ENCODE measurements at places on chromosomes 5 and 9.

DNA sequence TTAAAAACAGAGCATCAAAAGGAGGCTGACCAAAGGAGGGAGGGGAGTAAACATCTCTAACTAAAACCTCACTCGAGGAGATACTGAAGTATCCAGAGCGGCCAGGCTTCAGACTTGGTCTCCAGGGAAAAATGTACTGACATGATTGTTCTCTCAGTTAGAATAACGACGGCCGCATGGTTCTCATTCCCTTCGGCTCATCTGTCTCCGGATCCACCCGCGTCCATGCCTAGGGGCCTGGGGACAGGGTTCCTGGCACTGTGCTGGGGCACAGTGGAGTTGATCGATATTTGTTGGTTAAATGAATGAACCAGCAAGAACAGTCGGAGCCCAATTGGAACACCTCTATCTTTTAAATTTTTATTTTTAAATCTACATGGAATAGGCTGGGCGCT lies 167.1 kb upstream of the PHYKPL start:
- no peak for DNase-seq

GRCh38 chr9:114153761-114154599 lies 1.4 kb upstream of the COL27A1 start:
- no peak for DNase-seq

DNA sequence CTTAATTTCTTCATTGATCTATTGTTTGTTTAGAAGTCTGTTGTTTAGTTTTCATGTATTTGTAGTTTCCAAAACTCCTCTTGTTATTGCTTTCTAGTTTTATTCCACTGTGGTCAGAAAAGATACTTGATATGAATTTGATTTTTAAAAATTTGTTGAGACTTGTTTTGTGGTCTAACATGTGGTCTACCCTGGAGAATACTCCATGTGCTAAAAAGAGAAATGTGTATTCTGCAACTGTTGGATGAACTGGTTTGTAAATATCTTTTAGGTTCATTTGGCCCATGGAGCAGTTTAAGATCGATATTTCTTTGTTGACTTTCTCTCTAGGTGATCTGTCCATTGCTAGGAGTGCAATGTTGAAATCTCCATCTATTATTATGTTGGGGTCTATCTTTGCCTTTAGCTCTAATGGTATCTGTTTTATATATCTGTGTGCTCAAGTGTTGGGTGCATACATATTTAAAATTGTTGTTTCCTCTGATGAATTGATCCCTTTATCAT lies 150.6 kb upstream of the ATP10B start:
- DNase-seq: no peak

DNA sequence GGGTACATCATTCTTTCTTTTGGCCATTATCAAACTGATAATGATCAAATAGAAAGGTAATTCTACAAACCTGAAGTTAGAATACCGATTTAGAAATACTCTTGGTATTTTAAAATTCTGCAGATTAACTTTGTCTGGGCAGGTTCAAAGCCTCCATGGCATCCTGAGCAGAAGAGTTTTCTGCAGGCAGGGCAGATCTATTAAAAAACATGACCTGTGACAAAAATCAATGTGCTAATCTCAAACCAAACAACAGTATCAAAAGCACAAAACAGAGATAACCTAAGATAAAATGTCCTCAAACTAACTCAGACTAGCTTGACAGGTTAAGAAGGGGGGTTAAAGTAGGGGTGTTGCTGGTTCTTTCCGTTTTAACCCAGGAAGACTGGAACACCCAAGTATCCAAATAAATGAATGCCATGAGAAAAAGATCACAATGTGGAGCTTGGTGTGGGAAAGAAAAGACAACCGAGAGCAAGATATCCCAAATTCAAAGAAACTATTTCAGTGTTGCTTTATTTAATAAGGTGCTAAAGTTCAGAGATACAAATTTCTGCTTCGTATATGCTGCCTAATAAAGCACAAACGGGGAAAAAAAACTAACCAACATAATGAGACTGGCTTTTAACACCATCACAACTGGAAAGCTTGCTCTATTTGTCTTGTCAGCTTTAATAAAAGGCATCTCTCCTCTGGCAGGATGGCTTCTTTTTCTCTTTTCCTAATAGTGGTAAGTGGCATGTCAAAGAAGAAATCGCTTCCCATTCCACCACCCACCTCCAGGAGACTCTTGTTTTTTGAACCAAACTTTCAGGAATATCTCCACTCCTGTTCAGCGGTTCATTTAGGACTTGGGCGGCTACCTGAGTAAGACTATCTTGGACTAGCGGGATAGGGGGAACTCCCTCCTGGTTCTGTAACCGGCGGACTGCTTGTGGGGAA lies 2.3 kb downstream of the EFNA5 start:
- no peak for DNase-seq

DNA sequence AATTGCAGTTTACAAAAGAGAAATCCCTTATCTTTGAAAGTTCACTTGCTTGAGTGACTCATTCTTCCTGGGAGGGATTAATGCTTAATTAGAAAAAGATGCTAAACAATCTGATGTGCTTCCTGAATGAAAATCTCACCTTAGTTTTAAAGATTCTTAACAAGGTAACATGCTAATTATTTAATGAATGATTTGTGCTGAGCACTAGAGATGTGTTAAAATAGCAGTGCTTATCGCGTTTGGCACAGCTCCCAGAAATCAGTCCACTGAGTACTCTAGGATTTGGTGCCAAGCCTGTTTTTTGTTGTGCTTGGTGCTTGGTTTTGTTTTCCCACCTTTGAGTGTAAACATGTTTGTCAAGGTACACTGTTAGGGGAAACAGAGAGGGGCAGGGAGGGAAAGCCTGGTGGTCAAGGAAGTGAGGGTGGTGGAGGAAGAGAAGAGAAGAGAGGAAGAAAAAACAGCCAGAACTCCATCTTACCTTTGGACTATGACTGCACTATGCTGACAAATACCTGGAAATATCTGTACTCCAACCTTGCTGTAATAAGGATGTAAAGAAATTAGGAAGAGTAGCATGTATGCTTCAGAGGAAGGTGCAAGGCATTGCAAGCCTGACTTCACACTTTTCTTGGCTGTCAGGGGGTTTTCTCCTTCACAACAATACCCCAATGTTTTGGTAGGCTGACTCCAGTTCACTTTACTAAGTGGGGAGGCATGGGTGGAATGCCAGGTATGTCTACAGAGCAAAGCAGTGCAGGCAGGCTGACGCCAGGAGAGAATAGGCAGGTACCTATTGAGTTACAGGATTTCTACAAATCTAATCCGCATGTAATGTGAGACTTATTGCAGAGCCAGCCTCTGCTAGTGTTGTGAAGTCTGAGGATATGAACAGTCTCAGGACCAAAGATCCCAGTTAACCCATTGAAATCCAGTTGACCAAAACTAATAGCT lies 157.2 kb upstream of the ISL1 start:
- no peak for DNase-seq

GRCh38 chr5:139975306-139975705 lies 67.8 kb downstream of the NRG2 start:
- no peak for DNase-seq

- DNase-seq: no peak
Observed at GRCh38 chr9:137234055-137234697, 3.5 kb downstream of the SLC34A3 start.

- DNase-seq: no peak
Observed at GRCh38 chr5:173065155-173065554, 9.0 kb downstream of the CREBRF start.

- DNase-seq: no peak
Observed at GRCh38 chr9:89352451-89352850, 34.2 kb downstream of the SECISBP2 start.

- DNase-seq: no peak
Observed at GRCh38 chr9:98006127-98006796, 23.1 kb downstream of the ANP32B start.

GRCh38 chr9:120630333-120630732 lies 50.4 kb upstream of the CDK5RAP2 start:
- no peak for DNase-seq

DNA sequence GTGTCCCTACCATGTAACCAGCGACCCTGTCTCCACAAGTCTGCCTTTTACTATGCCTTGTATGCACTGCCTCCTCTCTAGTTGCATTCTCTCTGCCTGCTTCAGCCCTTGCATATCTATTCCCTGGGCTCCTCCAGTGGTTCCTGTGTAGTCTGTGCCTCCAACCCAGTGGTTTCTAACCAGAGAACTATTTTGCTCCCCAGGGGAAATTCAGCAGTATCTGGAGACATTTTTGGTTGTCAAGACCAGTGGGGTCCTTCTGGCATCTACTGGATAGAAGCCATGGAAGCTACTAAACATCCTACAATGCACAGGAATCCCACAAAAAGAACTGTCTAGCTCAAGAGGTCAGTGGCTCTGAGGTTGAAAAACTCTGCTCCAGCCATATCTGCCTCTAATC lies 224.1 kb upstream of the RASEF start:
- DNase-seq: no peak

DNA sequence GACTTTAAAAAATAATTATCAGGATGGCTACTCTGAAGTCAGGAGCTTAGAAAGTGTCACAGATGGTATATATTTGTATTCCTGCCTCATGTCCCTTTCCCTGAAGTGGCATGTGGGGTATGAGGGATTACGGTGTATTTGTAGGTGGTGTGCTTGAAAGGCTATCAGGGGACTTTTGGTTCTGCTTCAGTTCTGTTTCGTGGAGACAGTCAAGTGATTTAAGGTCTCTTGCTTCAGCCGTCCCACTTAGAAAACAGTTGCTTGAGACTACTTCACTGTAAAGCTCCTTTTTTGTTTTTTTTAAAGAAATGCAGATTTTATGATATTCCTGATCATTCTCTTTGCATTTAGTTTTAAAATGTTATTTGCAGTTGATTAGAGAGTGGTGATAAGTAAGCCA lies 18.3 kb downstream of the PARP8 start:
- no peak for DNase-seq

- DNase-seq: no peak
Observed at GRCh38 chr9:14608540-14608939, 84.7 kb downstream of the ZDHHC21 start.

DNA sequence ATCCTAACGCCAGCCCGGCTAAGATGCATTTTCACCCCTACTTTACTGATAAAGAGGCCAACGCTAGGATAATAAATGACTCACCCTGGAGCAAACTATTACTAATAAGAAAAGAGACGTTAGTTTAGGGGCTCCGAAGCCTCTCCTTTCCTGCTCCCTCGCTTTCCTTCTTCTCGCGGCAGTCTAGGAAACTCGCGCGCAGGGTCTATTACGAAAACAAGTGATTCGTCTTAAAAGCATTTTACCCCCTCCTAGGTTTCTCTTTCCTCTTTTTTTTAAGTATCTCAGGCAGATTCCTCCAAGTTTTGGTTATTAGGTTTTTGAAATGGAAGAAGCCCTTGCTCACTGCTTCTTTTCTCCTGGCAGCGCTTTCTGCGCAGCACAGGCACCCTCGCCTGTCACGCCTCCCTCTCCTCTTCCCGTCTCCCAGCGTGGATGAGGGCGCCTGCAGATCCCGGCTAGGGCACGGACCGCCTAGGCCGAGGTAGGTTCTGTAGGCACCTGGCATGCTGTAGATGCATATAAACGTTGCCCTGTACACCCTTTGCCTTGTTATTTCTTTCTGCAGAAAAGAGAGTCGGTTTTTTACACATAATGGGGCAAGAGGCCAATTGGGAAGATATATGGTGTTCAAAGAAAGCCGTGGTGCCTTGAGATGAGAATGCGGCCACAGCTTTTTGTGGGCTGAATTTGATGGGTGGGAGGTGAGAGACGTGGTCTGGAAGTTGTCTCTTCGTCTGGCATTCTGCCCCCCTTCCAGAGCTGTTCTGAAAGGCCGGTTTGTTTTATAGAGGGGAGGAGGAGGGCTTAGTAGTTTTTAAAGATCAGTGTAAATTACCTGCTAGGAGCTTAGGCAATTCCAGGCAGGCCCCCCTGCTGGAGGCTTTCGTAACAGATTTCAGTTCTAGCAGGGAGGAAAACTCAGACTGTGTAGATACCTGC lies 983 bp downstream of the GCNT1 start:
- DNase-seq: no peak

DNA sequence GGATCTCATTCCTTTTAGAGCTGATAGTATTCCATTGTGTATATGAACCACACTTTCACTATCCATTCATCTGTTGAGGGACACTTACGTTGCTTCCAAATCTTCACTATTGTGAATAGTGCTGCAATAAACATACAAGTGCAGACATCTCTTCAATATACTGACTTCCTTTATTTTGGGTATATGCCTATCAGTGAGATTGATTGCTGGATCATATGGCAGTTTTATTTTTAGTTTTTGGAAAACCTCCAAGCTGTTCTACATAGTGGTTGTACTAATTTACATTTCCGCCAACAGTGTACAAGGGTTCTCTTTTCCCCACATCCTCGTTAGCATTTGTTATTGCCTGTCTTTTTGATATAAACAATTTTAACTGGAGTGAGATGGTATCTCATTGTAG lies 33.8 kb upstream of the LECT2 start:
- DNase-seq: no peak

DNA sequence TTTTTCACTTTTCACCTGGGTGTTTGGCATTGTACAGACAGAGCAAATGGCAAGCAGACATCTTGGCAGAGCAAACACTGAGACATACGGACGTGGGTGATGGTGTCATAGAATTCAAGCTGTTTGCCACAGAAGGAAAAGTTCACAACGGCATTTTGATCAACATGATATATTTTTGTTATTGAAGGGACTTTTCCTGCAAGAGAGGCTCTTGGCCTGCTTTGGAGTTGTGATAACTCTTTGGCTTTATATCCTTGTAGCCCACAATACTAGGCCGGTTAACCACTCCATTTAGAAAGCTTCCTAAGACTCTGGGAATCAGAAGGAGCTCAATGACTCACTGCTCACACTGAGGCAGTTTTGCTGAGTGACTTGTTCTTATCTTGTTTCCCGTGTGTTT lies 1038.3 kb downstream of the TLE1 start:
- DNase-seq: no peak

GRCh38 chr5:92969191-92969780 lies 611.7 kb downstream of the NR2F1-AS1 start:
- DNase-seq: no peak

DNA sequence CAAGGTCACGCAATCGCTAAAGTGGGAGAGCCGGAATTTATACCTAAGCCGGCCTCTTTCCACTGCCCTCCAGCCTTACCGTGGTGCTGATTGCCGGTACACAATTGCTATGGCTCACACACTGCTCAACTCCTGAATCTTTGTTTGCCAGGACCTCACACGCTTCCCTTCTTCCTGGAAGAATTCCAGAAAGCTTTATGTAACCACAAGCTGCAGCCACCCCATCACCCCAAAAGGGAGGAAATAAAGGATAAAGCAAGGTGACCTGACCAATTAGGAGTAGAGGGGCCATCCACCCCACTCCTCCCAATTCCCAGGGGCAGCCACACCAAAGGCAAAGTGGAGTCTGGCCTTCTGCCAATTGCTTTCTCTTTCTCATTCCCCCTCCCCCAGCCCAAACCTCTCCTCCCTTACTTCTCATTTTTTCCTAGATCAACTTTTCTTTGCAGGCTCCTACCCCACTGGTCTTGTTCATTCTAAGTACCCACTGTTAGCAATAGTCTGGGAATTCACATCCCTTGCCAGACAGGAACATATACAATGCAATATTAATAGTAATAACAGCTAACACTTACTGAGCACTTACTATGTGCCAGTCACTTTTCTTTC lies 18.0 kb upstream of the CDC23 start:
- no peak for DNase-seq

GRCh38 chr5:139723986-139724587 lies 71.5 kb upstream of the PSD2 start:
- DNase-seq: no peak

- no peak for DNase-seq
Observed at GRCh38 chr5:111129938-111130337, 37.8 kb downstream of the WDR36 start.
